ENCODE measurements at places on chromosomes 6 and 20.

DNA sequence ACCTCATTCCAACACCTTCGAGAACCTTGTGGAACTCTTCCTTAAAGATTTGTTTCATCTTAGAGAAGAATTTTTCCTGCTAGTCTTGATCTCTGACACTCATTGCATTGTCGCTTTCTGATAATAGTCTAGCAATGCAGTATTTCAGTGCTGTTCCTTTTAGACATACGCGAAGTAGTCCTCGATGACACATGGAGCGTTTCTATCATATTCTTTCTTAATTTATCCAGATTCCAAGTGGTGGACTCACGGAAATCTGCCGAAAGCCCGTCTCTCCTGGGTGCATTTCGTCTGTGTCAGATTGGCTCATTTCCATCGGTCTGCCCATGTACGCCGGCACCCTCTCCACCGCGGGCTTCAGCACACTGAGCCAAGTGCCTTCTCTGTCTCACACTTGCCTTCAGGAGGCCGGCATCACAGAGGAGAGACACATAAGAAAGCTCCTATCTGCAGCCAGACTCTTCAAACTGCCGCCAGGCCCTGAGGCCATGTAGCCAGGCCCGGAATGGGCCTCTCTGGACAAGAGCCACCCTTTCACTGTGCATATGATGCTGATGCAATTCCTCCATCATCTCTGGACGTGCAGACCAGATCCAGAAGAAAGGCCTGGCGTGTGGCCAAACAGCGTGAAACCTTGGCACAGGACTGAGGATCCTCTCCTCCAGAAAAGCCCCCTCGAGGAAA, 198.6 kb upstream of the UST start:
- DNase-seq = no peak

DNA sequence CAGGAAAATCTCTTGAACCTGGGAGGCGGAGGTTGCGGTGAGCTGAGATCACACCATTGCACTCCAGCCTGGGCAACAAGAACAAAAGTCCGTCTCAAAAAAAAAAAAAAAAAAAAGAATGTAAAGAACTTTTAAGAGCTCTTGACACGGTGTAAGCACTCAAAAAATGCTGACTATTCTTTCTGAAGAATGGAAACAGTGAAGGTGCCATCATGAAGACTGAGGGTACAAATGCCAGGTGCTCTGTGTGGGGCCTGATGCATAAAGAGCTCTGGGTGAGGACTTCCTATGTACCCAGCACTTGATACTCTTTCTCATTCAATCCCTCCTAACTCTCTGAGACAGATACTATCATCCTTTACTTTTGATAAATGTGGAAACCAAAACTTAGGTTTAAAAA, 45.0 kb upstream of the ENPP5 start:
- DNase-seq = no peak

GRCh38 chr6:44222486-44223318, 693 bp upstream of the SLC29A1 start:
- DNase-seq = no peak

- DNase-seq = no peak
These were observed 7.0 kb downstream of the SLC22A23 start for GRCh38 chr6:3449750-3450305.

DNA sequence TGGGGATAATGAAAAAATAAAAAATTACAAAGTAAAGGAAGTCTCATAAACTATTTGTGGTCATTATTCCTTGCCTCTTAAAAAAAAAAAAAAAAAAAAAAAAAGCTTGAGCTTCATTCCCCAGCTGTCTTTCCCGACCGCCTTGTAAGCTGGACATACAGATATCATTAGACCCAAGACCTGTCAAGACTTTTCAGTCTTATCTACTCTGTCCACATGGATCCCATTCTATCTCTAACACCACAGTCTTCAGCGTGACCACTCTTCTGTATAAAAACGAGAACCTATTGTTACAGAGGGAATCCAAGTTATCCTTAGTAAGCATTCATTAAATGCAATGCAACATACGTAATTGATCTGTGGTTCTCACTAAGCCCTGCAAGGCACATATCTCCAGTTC, 423.5 kb downstream of the MEI4 start:
- no peak for DNase-seq

DNA sequence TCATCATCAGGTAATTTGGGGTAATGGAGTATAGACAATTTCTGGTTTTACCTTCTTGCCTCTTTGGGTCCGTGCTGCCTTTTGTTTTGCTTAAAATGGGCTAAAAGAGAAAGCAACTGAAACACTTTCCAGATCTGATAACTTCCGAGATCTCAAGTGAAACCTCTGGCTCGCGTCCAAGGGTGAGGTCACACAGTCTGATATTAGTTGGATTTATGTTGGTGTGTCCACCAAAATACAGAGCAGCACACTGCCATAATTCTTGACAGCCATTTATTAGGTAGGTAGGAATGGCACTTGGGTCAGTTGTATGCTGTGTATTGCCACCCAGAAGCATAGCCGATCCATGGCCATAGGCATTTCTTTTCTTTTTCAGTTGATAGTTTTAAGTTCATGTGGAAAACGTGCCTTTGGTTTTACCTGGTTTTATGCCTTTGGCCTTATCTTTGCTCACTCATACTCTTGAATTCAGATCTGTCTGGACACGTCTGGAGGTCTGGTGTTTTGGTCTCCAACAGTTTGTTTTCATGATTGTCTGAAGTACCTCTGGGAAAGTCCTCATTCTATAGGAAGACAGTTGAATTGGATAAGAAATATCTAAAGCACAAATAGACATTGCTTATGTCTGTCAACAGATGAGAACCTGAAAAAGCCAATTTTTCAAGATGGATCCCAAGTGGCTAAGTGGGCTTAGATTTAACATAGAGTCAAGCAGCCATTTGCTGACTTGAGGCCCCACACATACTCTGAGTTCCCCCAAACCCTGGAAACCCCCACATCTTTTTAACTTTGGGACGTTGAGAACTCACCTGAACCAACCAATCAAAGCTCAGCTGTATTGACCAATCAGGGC, 320.8 kb downstream of the SOX4 start:
- peak; percentile 38 for DNase-seq

- DNase-seq = no peak
These were observed 97.8 kb upstream of the PMEPA1 start for GRCh38 chr20:57807401-57808263.

DNA sequence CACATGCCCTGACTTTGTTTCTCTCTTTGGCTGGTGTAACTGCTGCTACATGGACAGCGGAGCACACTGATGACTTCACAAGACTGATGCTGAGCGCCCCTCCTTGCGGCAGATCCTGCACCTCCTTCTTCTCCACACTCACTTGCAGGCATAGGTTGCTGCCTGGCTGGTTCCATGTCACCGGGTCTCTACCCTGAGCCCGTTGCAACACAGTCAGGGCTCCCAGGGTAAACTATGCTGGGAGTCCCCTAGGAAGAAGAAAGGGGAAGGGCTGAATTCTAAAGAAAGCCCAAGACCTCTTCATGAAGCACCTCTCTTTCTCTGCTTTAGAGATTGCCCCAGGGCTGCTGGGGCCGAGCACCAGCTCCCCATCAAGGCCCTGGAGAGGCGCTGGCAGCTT, 83.3 kb upstream of the DUSP22 start:
- no peak for DNase-seq

DNA sequence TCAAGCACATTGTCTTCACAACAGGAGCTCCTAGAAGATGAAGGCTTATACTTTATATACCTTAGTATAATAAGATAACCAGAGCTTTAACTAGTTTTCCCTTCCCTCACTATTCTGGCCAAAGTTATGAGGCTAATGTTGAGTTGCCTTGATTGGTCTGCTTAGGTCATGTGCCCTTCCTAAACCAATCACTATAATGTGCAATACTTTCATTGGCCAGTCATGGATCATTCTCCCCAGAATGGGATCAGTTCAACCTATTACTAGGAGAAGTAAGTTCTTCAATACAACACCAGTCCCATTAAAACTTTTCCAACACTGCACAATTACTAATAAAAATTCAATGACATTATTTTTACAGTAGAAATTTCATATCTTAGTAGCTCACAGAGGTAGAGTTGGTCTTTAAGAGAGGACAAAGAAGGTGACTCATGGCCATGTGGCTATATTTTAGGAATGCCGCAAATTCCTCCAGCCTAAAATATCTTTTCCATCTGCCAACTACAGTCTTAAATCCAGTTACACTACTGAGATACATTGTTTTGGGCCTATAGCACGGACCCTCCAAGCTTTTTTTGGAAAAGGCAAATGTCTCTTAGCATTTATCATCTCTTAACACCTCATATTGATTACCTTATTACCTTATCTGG, 12.5 kb upstream of the POU3F2 start:
- no peak for DNase-seq

- no peak for DNase-seq
These were observed 3.1 kb downstream of the PLAGL2 start for GRCh38 chr20:32204205-32205109.

DNA sequence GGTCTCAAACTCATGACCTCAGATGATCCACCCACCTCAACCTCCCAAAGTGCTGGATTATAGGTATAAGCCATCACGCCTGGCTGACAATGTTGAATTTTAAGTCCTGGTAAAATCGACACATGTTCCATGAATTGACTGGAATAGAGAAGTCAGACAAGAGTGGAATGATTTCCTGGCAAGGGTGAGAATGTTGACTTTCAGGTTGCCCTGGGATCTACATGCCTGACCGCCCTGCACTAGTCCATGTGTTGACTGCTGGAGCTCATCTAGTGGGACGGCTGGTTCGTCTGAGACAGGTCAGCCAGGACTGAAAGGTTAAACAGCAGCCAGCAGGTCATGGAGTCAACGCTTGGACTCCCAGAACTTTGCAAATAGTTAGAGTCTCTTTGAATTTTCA, 88.8 kb downstream of the SASH1 start:
- DNase-seq = no peak

DNA sequence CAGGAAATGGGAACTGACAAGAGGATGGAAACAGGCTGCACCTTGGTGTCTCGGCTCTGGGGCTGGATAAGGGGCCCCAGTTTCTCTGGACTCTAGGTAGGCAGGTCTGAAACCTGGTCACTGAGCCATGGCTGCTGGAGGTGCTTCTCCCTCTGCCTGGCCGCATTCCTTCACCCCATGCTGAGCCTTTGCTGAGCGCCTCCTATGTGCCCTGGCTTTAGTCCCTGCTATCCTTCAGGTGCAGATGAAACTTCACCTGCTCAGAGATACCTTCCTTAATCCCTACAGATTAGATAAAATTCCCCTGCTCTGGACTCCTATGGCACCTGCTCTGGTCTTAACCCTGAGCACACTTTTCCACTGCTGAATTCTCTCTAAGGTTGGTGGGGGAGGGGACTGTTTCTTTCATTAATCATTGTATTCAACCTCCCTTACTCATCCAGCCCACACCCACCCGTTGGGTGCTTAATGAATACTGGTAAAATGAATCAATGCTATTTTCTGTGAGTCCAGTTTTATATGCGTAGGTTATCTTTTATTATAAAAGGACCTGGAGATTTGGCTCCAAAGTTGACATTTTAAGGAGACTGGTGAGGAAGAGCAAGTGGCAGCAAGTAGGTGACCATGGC, 19.3 kb downstream of the MYLK4 start:
- DNase-seq = no peak

All from CD4-positive, alpha-beta T cell treated with Interferon alpha-2 for 1 hour (primary cell).